ENCODE measurements at places on chromosomes 2 and 18. TPM values are rescaled to one million over a fixed set of nuclear protein-coding genes. Genes with fewer than 3 reads are reported as not detected.

ZEB2 gene
- 0.11 TPM for total RNA-seq

ICOS gene
- total RNA-seq = not detected

GPR35 gene
- total RNA-seq = 0.07 TPM

CRYGC gene
- total RNA-seq = not detected

STK36 gene
- 17.2 TPM for total RNA-seq

FBXO15 gene
- total RNA-seq = 0.56 TPM

UGT1A6 gene
- 14.0 TPM for total RNA-seq

GNAL gene
- 4.4 TPM for total RNA-seq

ANKRD30B gene
- not detected for total RNA-seq

R3HDM1 gene
- 38.4 TPM for total RNA-seq

SERPINB3 gene
- 0.88 TPM for total RNA-seq

C2orf78 gene
- total RNA-seq = not detected

LOXHD1 gene
- total RNA-seq = not detected

ANKRD30BL gene
- not detected for total RNA-seq

ARHGEF4 gene
- total RNA-seq = 22.5 TPM

FBLN7 gene
- 0.04 TPM for total RNA-seq

SLC9A4 gene
- total RNA-seq = not detected

ZSWIM2 gene
- not detected for total RNA-seq

GPR55 gene
- not detected for total RNA-seq
